ENCODE measurements at places on chromosomes 4 and X. TPM values are rescaled to one million over a fixed set of nuclear protein-coding genes. Genes with fewer than 3 reads are reported as not detected.

GRCh38 chrX:77960567-77960966 lies 8.9 kb downstream of the PGAM4 start:
- H3K4me1 ChIP-seq, result peaks cover 47% of the 10 kb centered on the region
- peak overlapping the region; percentile 89 for H3K27ac ChIP-seq
- no peaks in the 10 kb centered on the region for H3K27me3 ChIP-seq
- DNase-seq, result no peak
- peak overlapping the region; percentile 31 for H3K4me3 ChIP-seq

GRCh38 chr4:109574443-109574850 lies 14.4 kb downstream of the MCUB start:
- peaks cover 64% of the 10 kb centered on the region for H3K4me1 ChIP-seq
- H3K36me3 ChIP-seq, result peaks cover 34% of the 10 kb centered on the region
- no peaks in the 10 kb centered on the region for H3K27me3 ChIP-seq
- H3K27ac ChIP-seq, result peak overlapping the region; percentile 77
- peak overlapping the region; percentile 46 for H3K4me3 ChIP-seq

- DNase-seq, result no peak
- no peaks in the 10 kb centered on the region for H3K36me3 ChIP-seq
- no peak overlapping the region for H3K4me3 ChIP-seq
- H3K4me1 ChIP-seq, result no peaks in the 10 kb centered on the region
- H3K27ac ChIP-seq, result no peak overlapping the region
These were observed 132.3 kb downstream of the ZNF330 start for GRCh38 chr4:141352909-141353525.

GRCh38 chrX:83658731-83659130 lies 150.6 kb downstream of the POU3F4 start:
- no peak overlapping the region for H3K27ac ChIP-seq
- H3K4me3 ChIP-seq, result no peak overlapping the region
- no peaks in the 10 kb centered on the region for H3K36me3 ChIP-seq
- no peaks in the 10 kb centered on the region for H3K27me3 ChIP-seq

DNA sequence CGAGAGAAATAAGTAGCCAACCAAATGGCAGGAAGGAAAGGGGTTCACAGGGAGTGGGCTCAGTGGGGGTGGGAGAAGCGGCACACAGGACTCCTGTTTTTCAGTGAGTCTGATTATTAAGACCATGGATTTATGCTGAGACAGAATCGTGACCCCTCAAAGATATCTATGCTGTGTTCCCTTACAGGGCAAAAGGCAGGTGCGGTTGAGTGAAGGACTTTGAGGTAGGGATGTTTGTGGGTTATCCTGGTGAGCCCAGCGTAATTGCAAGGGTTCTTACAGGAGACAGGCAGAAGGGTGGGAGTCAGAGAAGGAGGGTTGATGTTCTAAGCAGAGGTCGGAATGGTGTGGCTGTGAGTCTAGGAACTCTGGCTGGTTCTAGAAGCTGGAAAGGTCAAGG lies 73.0 kb downstream of the EVC start:
- no peaks in the 10 kb centered on the region for H3K4me1 ChIP-seq
- no peak for DNase-seq
- H3K36me3 ChIP-seq, result no peaks in the 10 kb centered on the region
- H3K27me3 ChIP-seq, result no peaks in the 10 kb centered on the region
- no peak overlapping the region for H3K27ac ChIP-seq

DNA sequence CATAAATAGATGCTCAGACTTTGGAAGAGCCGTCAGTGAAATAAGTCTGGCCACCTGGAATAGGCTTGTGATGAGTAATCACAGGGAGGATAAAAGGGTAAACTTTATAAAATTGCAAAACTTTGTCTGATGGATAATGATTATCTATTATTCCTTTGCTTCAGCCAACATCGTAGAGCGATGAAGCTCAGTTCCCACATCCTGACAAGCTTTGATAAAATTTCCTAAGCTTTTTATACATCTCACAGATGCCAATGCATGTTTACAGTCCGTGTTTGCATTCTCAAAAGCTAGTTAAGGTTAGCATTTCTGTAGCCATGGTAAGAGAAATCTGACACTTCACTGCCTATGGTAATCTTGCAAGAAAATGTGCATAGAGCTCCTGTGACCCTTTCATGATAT lies 15.4 kb upstream of the UGDH start:
- no peaks in the 10 kb centered on the region for H3K36me3 ChIP-seq
- no peak overlapping the region for H3K27ac ChIP-seq
- H3K4me3 ChIP-seq, result no peak overlapping the region
- no peak for DNase-seq
- H3K4me1 ChIP-seq, result no peaks in the 10 kb centered on the region

GRCh38 chr4:68576272-68577125 lies at the start of gene UGT2B17:
UGT2B17 (minus strand) TSS chr4:68576322; CDS start chr4:68568484, 7,838 bp downstream.
- no peak for DNase-seq
- H3K27ac ChIP-seq, result no peak within 1 kb of the TSS
- H3K4me1 ChIP-seq, result no peaks in the 10 kb centered on the region
- no peak within 1 kb of the TSS for H3K4me3 ChIP-seq

DNA sequence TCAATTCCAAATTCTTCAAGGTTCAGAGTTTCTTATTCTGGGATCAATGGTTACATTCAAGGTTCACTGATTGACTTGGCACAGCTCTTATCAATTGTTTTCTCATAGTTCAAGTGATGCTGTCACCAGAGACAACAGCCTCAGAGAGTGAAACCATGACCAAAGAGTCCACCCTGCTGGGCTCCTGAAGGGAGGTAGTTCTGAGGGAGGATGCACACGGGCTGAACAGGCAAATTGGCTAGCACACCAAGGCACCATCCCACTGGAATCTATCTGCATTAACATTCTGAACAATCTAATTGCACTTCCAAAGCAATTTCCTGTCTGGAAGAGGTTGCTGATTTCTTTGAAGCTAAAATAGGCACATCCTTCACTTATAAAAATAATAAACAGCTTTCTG lies 16.6 kb upstream of the GAB1 start:
- H3K4me3 ChIP-seq, result no peak overlapping the region
- H3K4me1 ChIP-seq, result no peaks in the 10 kb centered on the region
- no peak for DNase-seq
- H3K36me3 ChIP-seq, result no peaks in the 10 kb centered on the region
- no peaks in the 10 kb centered on the region for H3K27me3 ChIP-seq

- no peak for DNase-seq
- no peak overlapping the region for H3K27ac ChIP-seq
- H3K4me1 ChIP-seq, result no peaks in the 10 kb centered on the region
- no peak overlapping the region for H3K4me3 ChIP-seq
- no peaks in the 10 kb centered on the region for H3K36me3 ChIP-seq
- no peaks in the 10 kb centered on the region for H3K27me3 ChIP-seq
These were observed 130.5 kb upstream of the APOOL start for GRCh38 chrX:84873176-84873575.

DNA sequence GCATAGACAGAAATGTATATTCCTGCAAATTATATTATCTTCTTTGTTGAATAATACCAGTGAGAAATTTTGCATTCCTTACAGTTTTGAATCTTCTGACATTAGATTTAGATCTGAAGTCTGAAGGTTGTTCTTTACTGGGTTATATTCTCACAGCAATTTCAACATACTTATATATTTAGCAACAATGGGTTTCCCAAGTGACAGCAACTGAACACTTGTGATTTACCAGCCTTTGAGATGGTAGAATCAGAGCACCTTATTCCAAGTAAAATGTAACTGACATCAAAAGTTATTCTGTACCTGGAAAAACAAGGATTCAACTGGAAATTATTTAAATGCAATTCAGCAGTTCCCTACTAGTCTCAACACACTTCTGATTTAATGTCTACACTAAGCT lies 66.0 kb downstream of the RELL1 start:
- H3K27ac ChIP-seq, result no peak overlapping the region
- H3K36me3 ChIP-seq, result peaks cover 11% of the 10 kb centered on the region
- DNase-seq, result no peak
- H3K4me3 ChIP-seq, result no peak overlapping the region
- peaks cover 15% of the 10 kb centered on the region for H3K4me1 ChIP-seq

DNA sequence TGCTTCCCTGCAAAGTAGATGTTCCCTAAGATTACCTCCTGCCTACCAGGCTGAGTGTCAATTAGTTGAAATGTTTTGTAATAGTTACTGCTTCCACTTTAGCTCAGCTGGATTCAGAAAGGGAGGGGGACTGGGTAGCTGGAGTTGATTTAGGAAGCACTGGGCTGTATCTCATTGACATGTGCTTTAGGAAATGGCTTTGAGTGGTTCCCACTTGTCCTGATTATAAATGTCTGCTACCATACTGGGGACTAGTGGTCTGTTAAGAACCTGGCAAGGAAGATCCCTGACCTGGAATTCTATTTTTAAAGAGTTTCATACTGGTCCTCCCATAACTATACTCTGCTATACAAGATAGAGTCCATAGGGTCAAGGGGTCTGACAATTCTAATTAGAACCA lies 363.9 kb upstream of the PPP1R2C start:
- no peaks in the 10 kb centered on the region for H3K27me3 ChIP-seq
- DNase-seq, result no peak
- no peaks in the 10 kb centered on the region for H3K36me3 ChIP-seq

GRCh38 chrX:26414534-26414933 lies 198.6 kb downstream of the MAGEB5 start:
- no peak for DNase-seq
- no peaks in the 10 kb centered on the region for H3K36me3 ChIP-seq
- H3K4me1 ChIP-seq, result no peaks in the 10 kb centered on the region

- no peak for DNase-seq
- no peak overlapping the region for H3K4me3 ChIP-seq
- H3K27ac ChIP-seq, result no peak overlapping the region
These were observed 52.4 kb upstream of the PRDM8 start for GRCh38 chr4:80144676-80145470.

DNA sequence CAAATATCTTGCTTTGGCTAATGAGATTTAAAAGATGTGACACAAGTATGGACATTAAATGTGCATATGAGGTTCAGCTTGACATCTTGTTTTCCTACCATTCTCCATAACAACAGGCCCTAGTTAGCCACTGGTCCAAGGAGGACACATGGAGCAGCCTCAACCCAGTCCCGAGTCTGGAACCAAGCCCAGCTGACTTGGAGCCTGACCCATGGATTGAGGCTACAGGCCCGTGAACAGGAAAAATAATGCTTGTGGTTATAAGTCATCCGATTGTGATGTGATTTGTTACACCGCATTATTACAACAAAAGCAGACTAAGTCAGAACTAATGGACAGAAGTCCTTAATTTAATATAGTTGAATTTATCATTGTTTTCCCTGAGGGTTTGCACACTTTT lies 123.2 kb upstream of the BANK1 start:
- H3K27me3 ChIP-seq, result peaks cover 2% of the 10 kb centered on the region
- no peaks in the 10 kb centered on the region for H3K4me1 ChIP-seq
- H3K36me3 ChIP-seq, result no peaks in the 10 kb centered on the region
- H3K27ac ChIP-seq, result no peak overlapping the region

DNA sequence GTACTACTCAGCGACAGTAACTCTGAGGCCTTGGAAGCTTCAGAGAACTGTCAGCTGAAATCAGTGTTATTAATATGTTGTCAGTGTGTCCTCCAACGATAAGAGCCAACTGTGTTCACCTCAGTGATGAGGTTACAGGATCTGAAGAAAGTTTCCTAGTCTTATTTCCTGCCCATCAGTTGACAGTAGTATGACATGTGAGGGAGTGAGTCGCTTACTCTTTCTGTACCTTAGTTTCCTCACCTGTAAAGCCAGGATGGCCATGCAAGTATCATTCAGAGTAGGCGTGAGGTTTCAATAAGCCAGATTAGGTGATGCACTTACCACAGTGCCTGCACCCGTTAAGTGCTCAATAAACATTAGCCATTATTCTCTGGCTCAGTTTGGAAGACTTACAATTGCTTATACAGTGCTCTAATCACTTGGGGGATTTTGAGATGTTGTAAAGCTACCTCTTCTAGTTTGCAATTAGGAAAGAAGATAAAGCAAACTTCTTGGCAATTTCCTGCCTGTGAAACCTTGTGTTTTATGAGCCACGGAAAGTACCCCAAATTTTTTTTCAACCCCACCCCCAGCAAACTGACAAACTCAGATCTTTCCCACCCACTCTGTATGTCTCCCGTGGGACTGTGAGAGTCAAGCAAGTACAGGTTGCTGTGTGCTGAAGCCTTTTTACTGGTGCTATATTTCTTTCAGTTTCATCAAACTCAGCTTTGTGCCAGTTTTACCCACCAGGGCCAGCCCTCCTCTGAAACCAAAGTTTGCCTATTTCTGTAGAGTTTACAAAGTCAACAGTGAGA lies 62.2 kb downstream of the ANXA3 start:
- H3K36me3 ChIP-seq, result no peaks in the 10 kb centered on the region
- H3K27ac ChIP-seq, result peak overlapping the region; percentile 23
- no peak overlapping the region for H3K4me3 ChIP-seq
- DNase-seq, result peak; percentile 6

GRCh38 chr4:158818560-158819140 lies 49.8 kb downstream of the FNIP2 start:
- peaks cover 37% of the 10 kb centered on the region for H3K4me1 ChIP-seq
- DNase-seq, result no peak
- H3K27ac ChIP-seq, result no peak overlapping the region

DNA sequence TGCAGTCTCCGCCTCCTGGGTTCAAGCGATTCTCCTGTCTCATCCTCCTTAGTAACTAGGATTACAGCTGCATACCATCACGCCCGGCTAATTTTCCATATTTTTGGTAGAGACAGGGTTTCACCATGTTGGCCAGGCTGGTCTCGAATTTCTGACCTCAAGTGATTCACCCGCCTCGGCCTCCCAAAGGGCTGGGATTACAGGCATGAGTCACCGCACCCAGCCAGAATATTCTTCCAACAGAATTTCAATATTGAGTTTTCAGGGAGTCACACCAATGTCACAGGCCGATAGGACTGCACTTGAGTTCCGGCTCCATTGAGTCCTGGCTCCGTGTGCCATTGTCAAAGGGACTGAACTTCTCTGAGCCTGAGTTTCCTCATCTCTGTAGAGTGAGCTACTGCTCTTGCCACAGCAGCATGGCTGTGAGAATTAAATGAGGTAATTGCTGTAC lies 82.9 kb downstream of the CLCN4 start:
- H3K4me3 ChIP-seq, result no peak overlapping the region
- DNase-seq, result no peak
- H3K27me3 ChIP-seq, result no peaks in the 10 kb centered on the region
- H3K27ac ChIP-seq, result no peak overlapping the region
- no peaks in the 10 kb centered on the region for H3K36me3 ChIP-seq

DNA sequence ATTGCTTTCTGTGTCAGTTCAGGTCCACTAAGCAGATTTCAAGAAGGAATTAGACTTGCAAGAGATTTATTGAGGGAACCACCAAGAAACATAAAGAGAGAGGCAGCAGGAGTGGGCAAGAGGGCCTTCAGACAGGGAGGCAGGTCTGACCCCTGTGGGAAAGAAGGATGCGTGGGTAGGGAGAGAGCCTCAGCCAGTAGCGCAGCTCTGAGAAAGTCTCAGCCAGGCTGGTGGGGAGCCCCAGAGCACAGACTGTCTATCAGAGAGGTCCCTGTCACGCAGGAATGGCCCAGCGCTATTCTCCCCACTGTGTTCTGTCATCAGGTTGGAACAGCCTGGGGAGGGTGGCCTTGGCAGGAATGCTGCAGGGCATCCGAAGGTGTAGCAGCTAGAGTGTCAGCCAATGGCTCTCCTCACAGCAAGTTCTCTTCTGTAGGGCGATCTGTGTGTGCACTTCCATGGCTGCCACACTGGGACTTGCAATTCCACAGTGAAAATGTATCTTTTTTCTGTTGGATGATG lies 48.0 kb downstream of the OTC start:
- H3K27me3 ChIP-seq, result no peaks in the 10 kb centered on the region
- no peak overlapping the region for H3K4me3 ChIP-seq
- no peaks in the 10 kb centered on the region for H3K4me1 ChIP-seq
- no peaks in the 10 kb centered on the region for H3K36me3 ChIP-seq
- no peak overlapping the region for H3K27ac ChIP-seq
- DNase-seq, result no peak

Gene CT45A3
- total RNA-seq, result not detected

Gene SGMS2
- 0.40 TPM for total RNA-seq

Gene COX7B2
- not detected for total RNA-seq

Measured in activated CD8-positive, alpha-beta T cell treated with anti-CD3 and anti-CD28 coated beads for 36 hours (primary cell).